ENCODE measurements at places on chromosomes 16 and 17.

DNA sequence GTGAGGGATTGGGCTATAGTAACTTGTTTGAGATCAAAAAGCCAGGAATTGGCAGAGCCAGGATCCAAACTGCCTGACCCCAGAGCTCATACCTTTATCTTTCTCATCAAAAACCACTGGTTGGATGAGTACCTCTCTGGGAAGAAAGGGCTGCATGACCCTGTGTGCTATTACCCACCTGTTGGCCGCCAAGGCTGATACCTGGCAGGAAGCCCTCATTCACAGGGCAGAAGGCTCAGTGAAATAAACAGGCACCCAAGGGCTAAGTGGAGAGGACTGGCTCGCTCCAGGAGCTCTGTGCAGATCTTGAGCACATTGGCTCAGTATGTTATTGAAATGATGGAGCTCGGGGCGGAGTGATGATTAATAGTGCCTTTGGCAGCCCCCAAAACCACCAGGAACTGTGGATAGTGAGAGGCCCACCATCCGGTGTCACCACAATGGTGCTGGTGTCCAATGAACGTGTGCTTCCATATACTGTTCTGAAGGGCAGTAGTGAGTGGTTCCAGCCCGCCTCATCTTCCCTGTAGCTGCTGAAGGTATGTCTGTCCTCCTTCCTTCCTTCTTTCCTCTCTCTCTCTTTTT, 197.6 kb downstream of the MSI2 start:
- no peak for DNase-seq

- DNase-seq: no peak
These were observed 9.1 kb downstream of the FOXK2 start for GRCh38 chr17:82528484-82529265.

DNA sequence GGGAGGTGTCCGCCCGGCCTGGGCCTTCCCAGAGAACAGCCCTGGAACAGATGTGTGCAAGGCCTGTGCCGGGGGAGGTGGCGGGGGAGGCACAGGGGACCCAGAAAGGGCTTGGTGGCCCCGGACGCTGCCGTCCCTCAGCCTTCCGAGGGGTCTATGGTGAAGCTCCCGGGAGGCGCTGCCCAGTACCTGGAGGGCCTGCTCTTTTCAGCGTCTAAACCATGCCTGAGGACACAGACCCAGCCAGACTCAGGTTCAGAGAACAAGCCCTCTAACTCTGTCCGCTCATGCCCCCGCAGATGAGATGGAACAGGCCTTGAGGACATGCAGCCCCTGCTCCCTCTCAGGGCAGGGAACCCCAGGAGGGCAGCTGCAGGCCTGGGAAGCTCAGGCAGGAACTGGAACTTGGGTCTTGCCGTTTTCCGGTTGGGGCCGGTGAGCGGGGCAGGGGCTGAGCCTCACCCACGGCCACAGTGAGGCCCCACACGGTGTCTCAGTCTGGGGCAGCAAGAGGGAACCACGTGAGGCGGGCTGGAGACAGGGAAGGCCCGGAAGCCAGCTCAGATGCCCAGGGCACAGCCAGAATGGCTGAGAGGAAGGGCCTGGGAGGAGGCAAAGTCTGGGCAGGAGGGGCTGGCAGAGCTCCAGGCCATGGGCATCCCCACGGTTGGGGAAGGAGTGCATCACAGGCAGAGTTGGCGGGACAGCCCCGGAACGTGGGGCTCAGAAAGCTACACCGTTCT, 12.5 kb downstream of the SLC16A3 start:
- no peak for DNase-seq

GRCh38 chr17:63435681-63436522, 10.2 kb downstream of the CYB561 start:
- no peak for DNase-seq

GRCh38 chr17:59826706-59827453, 65.9 kb downstream of the TUBD1 start:
- DNase-seq: no peak
